Activated naive CD8-positive, alpha-beta T cell treated with anti-CD3 and anti-CD28 coated beads, Interleukin-2, amount 50 U/mL, for 24 hours (primary cell): ENCODE measurements at places on chromosomes 16 and 17.

DNA sequence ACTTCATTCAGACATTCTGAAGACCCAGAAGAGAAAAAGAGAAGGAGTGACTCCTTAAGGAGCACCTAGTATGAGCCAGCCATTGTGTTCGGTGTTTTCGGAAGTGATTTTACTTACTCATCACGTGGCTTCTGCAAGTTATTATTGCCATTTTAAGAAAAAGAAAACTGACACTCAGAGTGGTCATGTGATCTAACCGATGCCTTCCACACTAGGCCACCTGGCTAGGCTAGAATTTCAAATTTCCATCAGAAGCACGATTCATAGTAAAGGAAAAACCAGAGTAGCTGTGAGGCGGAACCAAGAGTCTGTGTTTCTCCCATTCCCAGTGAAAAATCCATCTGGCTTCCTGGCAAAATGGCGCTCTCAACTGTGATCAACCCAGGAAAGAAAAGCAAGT is 32.0 kb downstream of the GTF3C1 start:
- no peak overlapping the region for H3K27ac ChIP-seq
- peaks cover 9% of the 10 kb centered on the region for H3K36me3 ChIP-seq
- H3K27me3 ChIP-seq: no peaks in the 10 kb centered on the region
- DNase-seq: no peak
- no peak overlapping the region for H3K4me3 ChIP-seq

- H3K4me1 ChIP-seq: peaks cover 41% of the 10 kb centered on the region
- H3K27me3 ChIP-seq: no peaks in the 10 kb centered on the region
- no peak for DNase-seq
- H3K27ac ChIP-seq: no peak overlapping the region
Observed at GRCh38 chr16:84761448-84762368, 58.1 kb upstream of the CRISPLD2 start.

DNA sequence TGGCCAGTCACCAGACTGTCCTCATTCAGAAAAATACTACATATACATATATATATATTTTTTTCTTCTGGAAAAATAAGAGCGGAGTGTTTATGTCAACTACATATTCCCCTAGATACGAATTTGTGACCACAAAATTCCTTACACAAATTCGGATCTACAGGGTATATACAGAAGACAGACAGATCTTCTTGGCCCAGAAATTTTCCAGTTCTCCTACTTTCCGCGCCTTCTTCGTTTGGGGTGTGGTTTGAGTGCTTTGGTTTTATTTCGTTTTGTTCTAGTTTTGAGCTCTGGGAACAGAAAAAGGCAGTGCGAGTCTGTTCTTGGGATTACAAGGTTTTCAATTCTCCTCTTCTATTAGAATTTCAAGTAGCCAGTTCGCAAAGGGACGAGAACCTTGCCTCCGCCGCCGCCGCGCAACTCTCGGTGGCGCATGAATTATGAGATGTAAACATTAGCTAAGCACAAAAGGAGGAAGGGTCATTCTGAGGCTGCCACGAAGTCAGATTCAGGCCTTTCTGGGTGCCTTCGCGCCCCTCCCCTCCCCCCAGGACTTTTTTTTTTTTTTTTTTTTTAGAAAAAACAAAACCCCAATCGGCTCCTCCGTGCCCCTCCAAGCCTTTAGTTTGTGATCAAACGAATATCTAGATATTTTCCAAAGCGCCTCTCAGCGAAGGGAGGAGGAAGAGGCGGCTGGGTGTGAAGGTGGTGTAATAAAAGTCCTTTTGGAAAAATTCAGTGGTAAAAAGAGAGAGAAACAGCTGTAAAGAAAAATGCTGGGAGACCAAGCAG is 1.8 kb upstream of the HOXB4 start:
- H3K36me3 ChIP-seq: no peaks in the 10 kb centered on the region
- DNase-seq: no peak
- peaks cover 56% of the 10 kb centered on the region for H3K4me1 ChIP-seq
- peaks cover 66% of the 10 kb centered on the region for H3K27me3 ChIP-seq
- H3K4me3 ChIP-seq: peak overlapping the region; percentile 2

DNA sequence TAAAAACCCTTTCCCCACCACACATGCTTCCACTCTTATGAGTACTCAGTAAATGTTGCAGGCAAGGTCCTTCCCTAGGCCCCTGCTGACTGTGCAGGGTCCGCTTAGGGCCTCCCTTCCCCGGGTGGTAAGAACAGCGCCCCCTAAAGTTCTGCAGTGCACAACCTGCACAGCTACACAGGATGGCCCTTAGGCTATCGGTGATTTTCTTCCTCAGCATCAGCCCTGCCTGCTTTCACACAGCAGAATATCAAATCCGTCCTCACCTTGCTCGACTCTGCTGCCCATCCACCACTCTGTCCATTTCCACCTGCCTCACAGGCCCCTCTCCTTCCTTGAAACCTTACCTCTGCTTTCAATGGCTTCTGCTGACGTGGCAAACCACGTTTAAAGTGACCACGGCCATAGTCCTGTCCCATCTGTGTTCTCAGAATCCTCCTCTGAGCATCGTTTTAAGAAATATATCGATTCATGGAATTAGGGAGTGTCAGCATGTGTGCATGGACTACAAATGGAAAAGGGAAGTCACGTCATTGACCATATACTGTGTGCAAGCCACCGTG is 51.4 kb upstream of the TMEM132E start:
- no peak for DNase-seq
- no peaks in the 10 kb centered on the region for H3K36me3 ChIP-seq
- no peaks in the 10 kb centered on the region for H3K4me1 ChIP-seq
- no peak overlapping the region for H3K4me3 ChIP-seq
- H3K27me3 ChIP-seq: peaks cover 24% of the 10 kb centered on the region

GRCh38 chr17:3903051-3903825 is 10.4 kb upstream of the CAMKK1 start:
- H3K36me3 ChIP-seq: no peaks in the 10 kb centered on the region
- DNase-seq: no peak
- H3K4me1 ChIP-seq: peaks cover 2% of the 10 kb centered on the region
- H3K27me3 ChIP-seq: no peaks in the 10 kb centered on the region
- no peak overlapping the region for H3K27ac ChIP-seq
- no peak overlapping the region for H3K4me3 ChIP-seq

DNA sequence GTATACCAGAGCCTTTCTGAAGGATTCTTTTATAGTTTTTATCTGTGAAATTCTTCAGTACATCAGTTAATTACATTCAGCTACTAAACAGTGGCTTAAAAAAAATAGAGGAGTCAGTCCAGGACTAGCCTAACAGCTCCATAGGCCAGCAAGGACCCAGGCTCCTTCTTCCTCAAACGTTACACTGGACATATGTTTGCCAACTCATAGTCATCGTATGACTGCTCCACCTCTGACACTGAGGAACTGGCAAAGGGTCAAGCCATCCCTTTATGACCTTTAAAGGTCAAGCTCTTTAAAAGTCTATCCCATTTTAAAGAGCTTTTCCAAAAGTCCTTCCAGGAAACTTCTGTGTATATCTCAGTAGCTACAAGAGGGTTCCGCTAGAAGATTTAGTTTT is 36.6 kb downstream of the PHLPP2 start:
- no peak for DNase-seq
- no peaks in the 10 kb centered on the region for H3K27me3 ChIP-seq

DNA sequence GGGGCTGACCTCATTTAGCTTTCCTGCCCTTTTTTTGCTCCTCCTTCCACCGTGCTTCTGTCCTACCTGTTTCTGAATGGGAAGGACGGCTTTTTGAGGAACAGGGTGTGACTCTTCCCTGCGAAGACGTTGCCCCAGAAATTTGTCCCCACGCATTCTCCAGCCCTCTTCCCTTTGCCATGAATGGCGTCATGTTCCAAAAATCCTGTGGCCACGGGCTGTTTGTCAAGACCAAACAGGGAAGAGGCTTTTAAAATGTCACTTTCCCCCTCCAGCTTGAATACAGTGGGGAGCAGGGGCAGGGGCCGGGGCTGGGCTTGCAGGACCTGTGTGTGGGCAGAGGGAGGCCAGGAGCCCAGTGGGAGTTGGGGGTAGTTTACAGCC is 13.9 kb downstream of the MPRIP start:
- DNase-seq: no peak
- peaks cover 2% of the 10 kb centered on the region for H3K36me3 ChIP-seq
- H3K4me3 ChIP-seq: no peak overlapping the region
- H3K27me3 ChIP-seq: no peaks in the 10 kb centered on the region
- peaks cover 30% of the 10 kb centered on the region for H3K4me1 ChIP-seq

DNA sequence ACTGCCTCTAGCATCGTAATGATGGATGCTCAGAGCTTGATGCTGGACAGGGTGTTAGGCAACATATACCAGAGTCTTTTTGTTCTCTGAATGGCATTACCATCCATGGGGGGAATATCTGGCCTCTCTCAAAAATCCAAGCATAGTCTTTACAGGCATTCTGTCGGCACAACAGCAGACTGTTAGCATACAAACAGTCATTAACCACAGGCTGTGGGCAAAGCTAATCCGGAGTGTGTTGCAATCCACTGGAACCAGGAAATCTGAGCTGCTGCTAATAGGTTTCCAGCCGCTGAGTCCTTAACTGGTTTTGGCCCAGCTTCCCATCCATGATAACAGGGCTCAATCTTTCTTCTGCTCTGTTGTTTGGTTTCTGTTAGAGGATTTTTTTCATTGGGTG is 371.9 kb downstream of the HS3ST3B1 start:
- DNase-seq: no peak
- H3K27me3 ChIP-seq: peaks cover 5% of the 10 kb centered on the region
- no peak overlapping the region for H3K27ac ChIP-seq
- no peak overlapping the region for H3K4me3 ChIP-seq

GRCh38 chr16:11315510-11315909 is 29.7 kb upstream of the RMI2 start:
- H3K36me3 ChIP-seq: no peaks in the 10 kb centered on the region
- no peak overlapping the region for H3K27ac ChIP-seq
- peaks cover 2% of the 10 kb centered on the region for H3K27me3 ChIP-seq
- no peak overlapping the region for H3K4me3 ChIP-seq
- DNase-seq: no peak

- no peak overlapping the region for H3K4me3 ChIP-seq
- H3K27me3 ChIP-seq: no peaks in the 10 kb centered on the region
- H3K27ac ChIP-seq: no peak overlapping the region
- no peaks in the 10 kb centered on the region for H3K36me3 ChIP-seq
Observed at GRCh38 chr17:28959471-28959871, 8.2 kb upstream of the PHF12 start.

DNA sequence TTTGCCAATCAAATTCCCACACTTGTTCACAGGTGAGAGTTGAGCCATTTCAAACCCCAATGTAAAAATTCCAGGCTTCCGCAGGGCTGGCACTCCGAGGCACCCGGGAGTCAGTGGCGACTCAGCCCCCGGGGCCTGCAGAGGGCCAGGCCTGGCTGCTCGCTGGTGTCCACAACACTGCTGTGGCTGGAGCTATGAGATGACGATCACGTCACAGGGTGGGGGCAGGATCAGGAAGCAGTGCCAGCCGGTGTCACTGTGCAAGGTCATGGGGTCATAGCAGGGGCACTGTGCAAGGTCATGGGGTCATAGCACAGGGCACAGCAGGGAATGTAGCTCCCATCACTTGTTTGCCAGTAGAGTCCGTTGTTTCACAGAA is 7.8 kb downstream of the VPS4A start:
- peaks cover 39% of the 10 kb centered on the region for H3K36me3 ChIP-seq
- no peaks in the 10 kb centered on the region for H3K27me3 ChIP-seq
- no peak for DNase-seq
- H3K27ac ChIP-seq: no peak overlapping the region
- H3K4me3 ChIP-seq: no peak overlapping the region
- peaks cover 3% of the 10 kb centered on the region for H3K4me1 ChIP-seq

DNA sequence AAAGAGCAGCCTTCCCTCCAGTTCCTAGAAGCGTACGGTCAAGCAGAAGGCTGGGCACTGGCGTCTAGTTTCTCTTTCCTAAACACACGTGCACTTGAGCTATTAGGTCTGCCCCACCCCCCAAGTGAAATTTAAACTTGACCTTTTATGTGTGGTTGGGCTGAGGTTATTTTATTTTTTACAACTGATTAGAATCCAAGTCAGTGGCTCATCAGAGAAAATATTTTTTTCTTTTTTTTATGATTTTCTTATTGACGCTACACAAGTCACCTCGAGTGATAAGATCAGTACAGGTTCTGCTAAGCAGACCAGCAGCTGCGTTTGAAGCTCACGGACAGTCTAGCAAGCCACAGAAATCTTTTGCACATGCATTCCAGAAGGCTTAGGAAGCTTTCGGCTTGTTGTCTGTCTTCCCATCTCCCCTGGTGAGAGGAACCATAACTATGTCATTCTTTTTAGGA is 95.1 kb downstream of the ZFHX3 start:
- H3K36me3 ChIP-seq: no peaks in the 10 kb centered on the region
- no peak for DNase-seq
- no peak overlapping the region for H3K27ac ChIP-seq

- H3K36me3 ChIP-seq: peaks cover 17% of the 10 kb centered on the region
- peaks cover 2% of the 10 kb centered on the region for H3K4me1 ChIP-seq
- no peaks in the 10 kb centered on the region for H3K27me3 ChIP-seq
Observed at GRCh38 chr16:53839150-53839549, 135.2 kb downstream of the FTO start.

DNA sequence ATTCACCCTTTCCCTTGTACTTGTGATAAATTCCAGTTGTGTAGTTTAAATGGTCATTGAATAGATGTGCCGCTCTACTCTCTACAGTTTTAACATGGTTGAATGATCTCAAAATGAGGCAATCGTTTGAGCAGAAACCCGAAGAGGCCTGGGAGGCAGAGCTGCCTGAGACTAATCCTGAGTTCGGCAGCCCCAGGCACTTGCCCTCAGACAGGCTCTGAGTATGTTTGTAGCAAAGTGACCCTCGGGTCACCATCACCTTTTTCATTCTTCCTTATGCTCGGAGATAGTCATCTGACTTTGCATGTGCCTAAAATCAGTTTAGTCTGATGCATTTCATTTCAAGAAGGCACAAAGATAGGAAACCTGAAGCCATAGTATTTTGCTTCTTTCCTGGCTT is 184.0 kb upstream of the RBFOX1 start:
- no peak overlapping the region for H3K4me3 ChIP-seq
- H3K27ac ChIP-seq: no peak overlapping the region

DNA sequence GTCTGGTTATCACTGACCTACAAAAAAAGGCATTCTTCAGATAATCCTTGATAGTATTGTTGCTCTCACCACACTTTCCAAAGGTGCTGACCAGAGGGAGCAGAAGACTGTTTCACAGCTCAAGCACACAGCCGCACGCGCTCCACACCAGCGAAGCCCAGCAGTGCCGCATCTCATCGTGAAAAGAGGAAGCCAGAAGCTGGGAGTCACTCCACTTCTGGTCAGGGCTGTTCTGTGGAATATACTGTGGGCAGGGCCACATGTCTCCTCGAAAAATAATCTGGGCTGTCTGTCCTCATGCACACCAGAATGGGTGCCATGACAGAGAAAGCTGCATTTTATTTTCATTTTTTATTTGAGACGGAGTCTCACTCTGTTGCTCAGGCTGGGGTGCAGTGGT is 7.3 kb upstream of the PRSS36 start:
- H3K4me3 ChIP-seq: peak overlapping the region; percentile 51
- no peaks in the 10 kb centered on the region for H3K36me3 ChIP-seq
- peaks cover 9% of the 10 kb centered on the region for H3K4me1 ChIP-seq
- DNase-seq: peak; percentile 16
- H3K27me3 ChIP-seq: peaks cover 2% of the 10 kb centered on the region

GRCh38 chr17:63809970-63810369 is 17.3 kb upstream of the PSMC5 start:
- DNase-seq: no peak
- H3K27ac ChIP-seq: peak overlapping the region; percentile 47
- no peaks in the 10 kb centered on the region for H3K27me3 ChIP-seq
- H3K4me1 ChIP-seq: peaks cover 22% of the 10 kb centered on the region
- H3K4me3 ChIP-seq: no peak overlapping the region
